ENCODE measurements at places on chromosomes 7 and 10.

DNA sequence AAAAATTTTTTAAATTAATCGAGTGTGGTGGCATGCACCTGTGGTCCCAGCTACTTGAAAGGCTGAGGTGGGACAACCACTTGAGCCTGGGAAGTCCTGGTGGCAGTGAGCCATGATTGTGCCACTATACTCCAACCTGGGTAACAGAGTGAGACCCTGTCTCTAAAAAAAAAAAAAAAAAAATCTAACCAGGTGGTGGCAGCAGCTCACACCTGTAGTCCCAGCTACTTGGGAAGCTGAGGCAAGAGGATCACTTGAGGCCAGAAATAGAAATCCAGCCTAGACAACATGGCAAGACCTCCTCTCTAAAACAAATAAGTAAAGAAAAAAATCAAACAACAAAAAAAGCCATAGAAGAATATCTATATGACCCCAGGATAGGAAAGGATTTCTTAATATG is 3.6 kb upstream of the MYOF start:
- H3K36me3 ChIP-seq = no peaks in the 10 kb centered on the region
- no peak for DNase-seq
- H3K27me3 ChIP-seq = peaks cover 6% of the 10 kb centered on the region

DNA sequence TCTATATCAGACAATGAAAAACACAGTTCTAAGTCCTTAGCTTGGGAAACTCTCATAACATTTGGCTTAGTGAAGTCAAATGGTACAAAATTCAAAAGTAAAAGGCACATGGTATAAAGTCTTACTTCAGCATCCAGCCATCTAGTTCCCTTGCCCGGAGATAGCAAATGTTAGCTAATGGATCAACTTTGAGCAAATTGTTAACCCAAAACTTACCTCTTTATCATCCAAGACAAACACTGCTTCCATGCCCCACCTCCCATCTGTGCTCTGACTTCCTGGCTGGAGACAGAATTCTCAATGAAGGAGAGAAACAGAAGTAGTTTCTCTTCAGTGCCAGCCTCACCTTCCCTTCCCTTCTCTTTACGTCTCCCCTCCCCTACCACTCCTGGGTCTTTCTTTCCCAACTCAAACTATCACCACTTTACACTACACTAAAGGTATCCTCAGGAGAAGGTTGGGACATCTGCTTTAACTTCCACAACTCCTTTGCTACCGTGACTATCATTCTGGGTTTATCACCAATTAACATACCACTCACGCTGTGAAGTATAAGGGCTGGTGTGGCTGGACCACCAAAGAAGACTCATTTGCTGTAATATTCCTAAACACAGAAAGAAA is 21.2 kb upstream of the ZNRF2 start:
- no peaks in the 10 kb centered on the region for H3K36me3 ChIP-seq
- no peak overlapping the region for H3K27ac ChIP-seq
- H3K4me1 ChIP-seq = no peaks in the 10 kb centered on the region

GRCh38 chr7:23938937-23939552 is 229.0 kb downstream of the STK31 start:
- H3K4me1 ChIP-seq = no peaks in the 10 kb centered on the region
- H3K4me3 ChIP-seq = no peak overlapping the region
- DNase-seq = no peak
- peaks cover 1% of the 10 kb centered on the region for H3K27me3 ChIP-seq

DNA sequence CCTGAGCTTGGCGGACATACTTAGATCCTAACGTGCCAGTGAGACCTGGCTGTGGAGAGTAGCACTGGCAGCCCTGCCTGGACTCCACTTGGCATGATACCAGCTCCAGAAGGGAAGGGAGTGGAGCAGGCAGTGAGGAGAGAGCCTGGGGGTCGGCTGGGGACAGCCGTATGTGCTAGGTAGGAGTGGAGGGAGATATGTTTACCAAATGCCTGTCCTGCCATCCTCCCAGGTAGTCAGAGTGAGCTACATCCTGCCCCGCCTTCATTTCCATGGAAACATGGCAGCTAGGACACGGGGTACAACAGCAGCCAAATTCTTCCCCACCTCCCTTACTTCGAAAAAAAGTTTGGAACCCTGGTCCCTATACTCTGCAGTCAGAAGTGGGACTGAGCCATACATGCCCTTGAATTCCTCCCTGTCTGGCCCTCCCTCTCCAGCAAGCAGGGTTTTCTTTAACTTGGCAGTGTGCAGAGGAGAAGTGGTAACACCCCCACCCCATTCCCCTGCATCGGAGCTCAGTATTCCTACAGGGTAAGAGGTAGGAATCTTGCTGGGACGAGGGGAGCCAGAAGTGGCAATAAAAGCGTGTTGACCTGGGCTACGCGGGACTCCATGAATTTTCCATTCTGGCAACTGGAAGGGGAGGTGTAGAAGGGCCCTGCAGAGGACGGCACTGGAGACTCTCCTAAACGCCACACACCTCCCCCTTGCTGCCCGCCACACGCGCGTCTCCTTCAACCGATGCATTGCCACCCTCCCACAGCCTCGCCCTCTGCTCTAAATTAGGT is 20.0 kb upstream of the SMO start:
- H3K27me3 ChIP-seq = peaks cover 20% of the 10 kb centered on the region
- no peak for DNase-seq
- no peak overlapping the region for H3K27ac ChIP-seq
- H3K36me3 ChIP-seq = no peaks in the 10 kb centered on the region
- peak overlapping the region; percentile 53 for H3K4me3 ChIP-seq

DNA sequence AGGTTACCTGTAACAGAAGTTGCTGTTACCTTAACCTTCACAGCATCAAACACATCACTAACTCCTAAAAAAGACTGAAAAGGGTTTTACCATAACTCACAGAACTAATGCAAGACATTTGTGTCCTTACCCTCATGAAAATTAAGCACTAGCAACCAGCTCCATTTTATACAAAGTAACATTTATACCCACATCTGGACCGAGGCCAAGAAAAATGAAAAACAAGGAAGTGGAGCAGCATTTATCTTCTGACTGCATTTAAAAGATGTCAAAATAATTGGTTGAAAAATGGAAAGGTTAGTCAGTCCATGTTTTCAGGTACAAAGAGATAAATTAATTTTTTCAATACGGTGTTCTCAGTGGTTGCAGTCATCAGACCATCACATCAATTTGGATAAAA is 3.1 kb upstream of the RBP4 start:
- H3K36me3 ChIP-seq = no peaks in the 10 kb centered on the region
- no peak for DNase-seq
- H3K4me3 ChIP-seq = no peak overlapping the region
- peaks cover 34% of the 10 kb centered on the region for H3K27me3 ChIP-seq

- H3K27ac ChIP-seq = no peak overlapping the region
- no peaks in the 10 kb centered on the region for H3K36me3 ChIP-seq
- DNase-seq = no peak
- no peaks in the 10 kb centered on the region for H3K4me1 ChIP-seq
These were observed 83.7 kb downstream of the C10orf105 start for GRCh38 chr10:71635867-71636266.

DNA sequence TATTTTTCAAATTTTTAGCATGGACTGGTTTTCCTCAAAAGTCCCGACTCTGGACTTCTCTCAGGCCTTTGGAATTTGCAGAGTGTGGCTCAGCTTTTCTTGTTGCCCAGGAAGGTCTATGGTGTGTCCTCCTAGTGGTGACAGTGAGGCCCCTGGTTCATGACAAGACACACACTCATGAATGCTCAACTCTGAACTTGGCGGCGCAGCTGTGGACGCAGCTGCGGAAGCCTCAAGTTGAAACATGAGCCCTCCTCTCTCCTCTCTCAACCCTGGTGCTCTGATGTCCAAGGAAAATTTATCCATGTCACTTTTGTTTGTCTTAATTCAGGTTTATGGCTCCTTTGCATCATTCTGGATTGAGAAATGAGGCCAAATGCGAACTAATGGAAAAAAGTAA is 183.9 kb downstream of the HECW1 start:
- no peaks in the 10 kb centered on the region for H3K4me1 ChIP-seq
- H3K27me3 ChIP-seq = peaks cover 12% of the 10 kb centered on the region
- no peak for DNase-seq
- no peaks in the 10 kb centered on the region for H3K36me3 ChIP-seq
- no peak overlapping the region for H3K4me3 ChIP-seq

DNA sequence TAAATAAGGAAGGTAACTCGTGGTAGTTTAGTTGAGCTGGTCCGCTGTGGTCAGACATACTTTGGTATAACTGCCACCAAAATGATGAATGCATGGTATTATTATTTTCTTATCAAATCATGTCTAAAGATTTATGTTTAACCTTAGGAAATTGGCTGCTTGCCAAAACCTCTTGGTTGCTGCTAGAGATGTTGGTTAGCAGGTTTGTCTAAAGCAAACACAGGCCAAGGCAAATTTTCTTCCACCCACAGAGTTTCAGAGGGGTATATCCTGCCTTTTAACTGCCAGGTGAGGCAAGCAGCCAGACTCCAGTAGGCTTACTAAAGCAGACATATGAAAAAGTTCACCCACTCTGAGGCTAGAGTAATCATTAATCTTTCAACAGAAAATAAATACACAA is 101.4 kb downstream of the SEMA3E start:
- DNase-seq = no peak
- H3K36me3 ChIP-seq = no peaks in the 10 kb centered on the region
- no peak overlapping the region for H3K27ac ChIP-seq
- H3K4me3 ChIP-seq = no peak overlapping the region

DNA sequence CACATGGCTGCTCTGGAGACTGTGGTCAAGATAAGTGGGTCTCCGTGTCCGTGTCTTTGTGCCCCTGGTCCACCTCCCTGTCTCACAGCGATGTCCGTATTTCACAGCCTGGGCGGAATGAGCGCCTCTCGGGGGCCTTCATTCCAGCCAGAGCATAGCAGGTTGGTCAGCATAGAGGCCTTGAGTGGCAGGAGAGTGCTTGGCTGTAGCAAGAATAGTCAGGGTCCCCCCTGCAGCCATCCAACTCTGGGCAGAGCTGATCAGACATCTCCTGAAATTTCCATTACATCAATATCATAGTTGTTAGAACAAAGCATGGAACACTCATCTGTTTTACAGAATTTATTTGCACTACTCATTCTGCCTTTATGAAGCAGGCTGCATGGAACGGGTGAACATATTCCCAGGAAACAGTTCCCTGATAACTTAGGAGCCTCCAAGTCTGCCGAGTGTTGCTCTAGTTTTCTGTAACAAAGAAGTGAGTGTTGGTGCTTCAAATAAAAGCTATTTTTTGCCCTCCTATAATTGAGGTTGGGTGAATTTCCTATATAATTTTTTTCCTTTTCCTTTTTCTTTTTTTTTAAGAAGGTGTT is 255.3 kb downstream of the INHBA start:
- H3K27ac ChIP-seq = no peak overlapping the region
- no peaks in the 10 kb centered on the region for H3K36me3 ChIP-seq
- H3K27me3 ChIP-seq = no peaks in the 10 kb centered on the region
- H3K4me3 ChIP-seq = no peak overlapping the region

DNA sequence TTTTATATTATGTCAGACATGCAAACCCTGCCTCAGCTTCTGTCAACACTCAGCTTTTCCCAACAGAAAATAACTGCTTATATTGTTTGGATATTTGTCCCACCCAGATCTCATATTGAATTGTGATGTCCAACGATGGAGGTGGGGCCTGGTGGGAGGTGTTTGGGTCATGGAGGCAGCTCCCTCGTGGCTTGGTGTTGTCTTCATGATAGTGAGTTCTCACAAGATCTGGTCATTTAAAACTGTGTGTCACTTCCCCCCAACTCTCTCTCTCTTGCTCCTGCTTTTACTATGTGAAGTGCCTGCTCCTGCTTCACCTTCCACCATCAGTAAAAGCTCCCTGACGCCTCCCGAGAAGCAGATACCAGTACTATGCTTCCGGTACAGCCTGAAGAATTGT is 85.8 kb upstream of the KCNMA1 start:
- H3K4me3 ChIP-seq = no peak overlapping the region
- H3K4me1 ChIP-seq = peaks cover 7% of the 10 kb centered on the region
- H3K27ac ChIP-seq = no peak overlapping the region
- no peak for DNase-seq

DNA sequence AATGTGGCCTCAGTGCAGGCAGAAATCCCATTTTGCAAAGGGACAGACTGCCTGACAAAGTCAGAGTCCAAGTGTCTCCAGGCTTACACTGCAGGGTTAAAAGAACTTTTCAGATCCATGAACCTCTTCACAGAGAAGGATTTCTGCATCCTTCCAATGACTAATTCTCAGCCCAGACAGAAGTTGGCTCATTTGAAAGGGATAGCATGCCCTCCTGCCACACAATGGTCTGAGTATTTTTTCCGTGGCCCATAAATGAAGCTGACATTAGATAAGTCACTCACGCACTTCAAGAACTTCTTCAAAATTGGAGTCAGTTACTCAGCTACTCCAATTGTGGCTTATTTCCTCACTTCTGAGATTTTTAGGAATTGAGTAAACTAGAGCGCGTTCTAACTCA is 170.2 kb downstream of the PLXNA4 start:
- H3K36me3 ChIP-seq = no peaks in the 10 kb centered on the region
- no peak overlapping the region for H3K27ac ChIP-seq
- peaks cover 26% of the 10 kb centered on the region for H3K27me3 ChIP-seq
- H3K4me1 ChIP-seq = no peaks in the 10 kb centered on the region
- H3K4me3 ChIP-seq = no peak overlapping the region

DNA sequence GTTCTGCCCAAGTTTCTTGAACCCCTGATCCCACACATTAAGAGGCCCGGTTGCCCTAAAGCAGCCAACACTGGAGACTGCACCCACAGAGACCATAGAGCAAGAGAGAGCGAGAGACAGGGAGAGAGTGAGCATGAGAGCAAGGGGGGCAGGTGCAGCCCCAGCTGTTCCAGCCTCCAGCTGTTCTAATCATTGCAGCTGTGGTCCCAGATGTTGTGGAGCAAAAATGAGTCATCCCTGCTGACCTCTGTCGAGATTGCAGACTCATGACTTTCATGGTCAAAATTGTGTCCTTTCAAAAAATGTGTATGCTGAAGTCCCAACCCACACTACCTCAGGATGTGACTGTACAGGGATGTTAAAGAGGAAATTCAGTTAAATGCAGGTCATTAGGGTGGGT is 143.9 kb upstream of the FRMD4A start:
- peaks cover 39% of the 10 kb centered on the region for H3K27me3 ChIP-seq
- DNase-seq = no peak
- no peaks in the 10 kb centered on the region for H3K36me3 ChIP-seq
- H3K4me1 ChIP-seq = no peaks in the 10 kb centered on the region

- H3K36me3 ChIP-seq = peaks cover 4% of the 10 kb centered on the region
- peaks cover 30% of the 10 kb centered on the region for H3K4me1 ChIP-seq
- H3K27me3 ChIP-seq = no peaks in the 10 kb centered on the region
- H3K27ac ChIP-seq = no peak overlapping the region
- DNase-seq = no peak
These were observed 106.4 kb upstream of the GJD4 start for GRCh38 chr10:35498693-35499092.

DNA sequence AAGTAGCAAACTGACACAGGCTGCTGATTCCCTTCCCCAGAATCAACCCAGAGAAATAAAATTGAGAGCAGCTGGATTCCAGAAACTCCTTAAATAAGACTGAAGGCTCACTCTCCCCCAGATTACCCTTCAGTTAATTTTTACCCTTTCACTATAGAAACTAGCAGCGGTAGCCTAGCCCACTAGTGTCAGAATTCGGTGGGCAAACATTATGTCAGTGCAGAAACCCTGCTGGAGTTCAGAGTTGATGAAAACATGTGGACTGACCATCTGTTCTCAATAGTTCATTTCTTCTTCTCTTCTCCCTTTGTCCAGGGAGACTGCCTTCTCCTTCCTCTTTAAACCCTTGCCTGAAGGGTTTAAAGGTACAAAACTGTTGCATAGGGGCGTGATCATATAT is 100.1 kb downstream of the PODXL start:
- no peak overlapping the region for H3K4me3 ChIP-seq
- no peak for DNase-seq
- no peaks in the 10 kb centered on the region for H3K4me1 ChIP-seq
- peaks cover 22% of the 10 kb centered on the region for H3K36me3 ChIP-seq

GRCh38 chr7:81690251-81690650 is 79.6 kb downstream of the HGF start:
- H3K36me3 ChIP-seq = no peaks in the 10 kb centered on the region
- peaks cover 2% of the 10 kb centered on the region for H3K27me3 ChIP-seq
- no peaks in the 10 kb centered on the region for H3K4me1 ChIP-seq
- no peak for DNase-seq
